ENCODE measurements at places on chromosomes 2 and 18. TPM values are rescaled to one million over a fixed set of nuclear protein-coding genes. Genes with fewer than 3 reads are reported as not detected.

DNA sequence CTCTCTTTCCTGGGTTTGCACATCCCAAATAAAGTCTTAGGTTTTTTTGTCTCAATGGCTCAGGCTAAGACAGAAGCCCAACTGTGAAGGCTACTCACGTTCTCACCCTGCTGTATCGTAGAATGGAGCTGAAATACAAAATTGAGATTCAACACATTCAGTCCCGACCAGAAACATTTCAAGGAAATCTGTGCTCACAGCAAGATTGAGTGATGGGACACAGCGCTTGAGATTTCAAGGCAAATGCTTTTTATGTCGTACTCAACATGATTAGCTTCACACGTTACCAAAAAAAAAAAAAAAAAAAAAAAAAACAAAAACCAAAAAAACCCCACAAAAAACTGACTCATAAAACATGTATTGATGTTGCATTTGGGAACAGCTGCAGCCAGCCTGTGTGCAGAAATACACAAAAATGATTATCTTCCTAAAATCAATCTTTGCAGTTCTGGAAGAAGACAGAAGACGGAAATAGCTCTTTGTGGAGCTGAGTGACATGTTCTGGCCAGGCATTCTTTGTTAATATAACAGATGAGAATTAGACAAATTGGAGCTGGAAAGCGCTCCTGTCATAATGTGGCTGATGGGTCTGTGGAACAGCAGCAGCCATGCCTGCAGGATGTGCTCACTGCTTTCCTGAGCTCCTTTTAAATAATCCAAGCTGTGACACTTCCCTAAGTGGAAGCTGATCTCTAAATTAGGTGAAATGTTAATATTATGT, 453.2 kb downstream of the LPIN1 start:
- DNase-seq = no peak

DNA sequence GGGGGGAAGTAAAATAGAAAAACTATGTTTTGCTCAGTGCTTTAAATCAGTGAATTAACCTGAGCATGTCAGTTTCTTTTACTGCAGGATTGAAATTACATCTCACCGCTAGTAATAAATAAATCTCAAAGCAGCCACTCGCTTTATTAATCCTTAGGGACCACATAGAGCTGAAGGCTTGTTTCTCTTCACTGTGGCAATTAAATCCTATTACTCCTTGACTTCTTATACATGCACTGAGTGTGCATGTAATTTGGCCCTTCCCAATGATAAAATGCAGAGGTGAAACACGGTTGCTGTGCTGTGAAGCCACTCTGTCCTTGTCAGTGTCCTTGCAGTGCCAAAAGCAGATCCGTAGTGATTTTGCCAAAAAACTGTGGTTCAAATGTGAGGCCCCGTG, 77.1 kb upstream of the RBM44 start:
- DNase-seq = no peak

GRCh38 chr18:23244401-23244800, 109.1 kb downstream of the CABLES1 start:
- no peak for DNase-seq

DNA sequence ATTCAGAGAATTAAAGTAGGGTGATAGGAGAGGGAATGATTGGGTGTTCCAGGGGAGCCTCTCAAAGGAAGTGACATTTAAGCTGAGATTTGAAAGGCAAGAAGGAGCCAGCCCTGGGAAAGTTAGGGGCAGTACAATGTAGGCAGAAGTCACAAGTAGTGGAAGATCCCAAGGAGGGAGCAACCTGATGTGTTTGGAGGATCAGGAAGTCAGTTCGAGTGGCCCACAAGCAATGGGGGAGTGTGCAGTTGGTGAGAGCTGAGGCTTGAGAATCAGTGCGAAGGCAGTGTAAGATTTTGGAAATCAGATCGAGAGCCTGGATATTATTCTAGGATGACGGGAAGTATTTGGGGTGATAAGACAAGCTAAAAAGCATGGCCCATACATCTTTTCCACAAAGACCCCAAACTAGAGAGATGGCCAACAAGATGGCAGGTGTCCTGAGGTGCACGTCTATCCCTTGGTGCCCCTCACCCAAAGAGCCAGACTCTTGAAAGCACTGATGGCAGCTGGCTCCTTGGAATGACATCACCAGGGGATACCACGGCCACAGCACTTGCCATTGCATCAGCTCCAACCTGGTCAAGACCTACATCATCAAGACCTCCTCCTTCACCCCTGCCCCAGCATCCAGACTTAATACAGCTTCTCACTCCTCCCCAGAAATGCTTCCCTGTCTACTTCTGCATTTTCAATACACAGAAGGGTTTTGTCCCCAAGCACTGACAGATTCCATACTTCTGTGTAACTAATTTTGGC, 127.3 kb downstream of the BCL2 start:
- no peak for DNase-seq

DNA sequence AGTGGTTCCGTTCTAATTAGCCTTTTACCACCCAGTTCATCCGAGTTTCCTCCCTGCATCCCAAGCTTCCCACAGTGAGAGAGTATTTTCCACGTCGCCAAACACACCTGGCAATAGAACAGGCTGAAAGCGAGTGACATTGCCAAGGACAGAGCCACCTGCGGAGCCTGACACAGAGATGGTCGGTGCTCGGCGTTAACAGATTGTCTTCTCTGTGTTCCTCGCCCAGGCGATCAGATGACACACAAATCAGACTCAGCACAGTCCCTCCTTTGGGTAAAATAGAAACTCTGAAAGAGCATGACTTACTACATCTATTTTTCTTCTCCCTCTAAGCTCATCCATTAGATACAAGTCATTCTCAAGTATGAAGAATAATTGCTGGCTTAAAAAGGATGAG, 107.7 kb downstream of the CD226 start:
- DNase-seq = no peak

- DNase-seq = no peak
These were observed 272.0 kb downstream of the MYCN start for GRCh38 chr2:16212321-16212720.

The G6PC2 gene
- total RNA-seq = not detected

The AKAIN1 gene
- 3.6 TPM for total RNA-seq

The KCNIP3 gene
- 6.9 TPM for total RNA-seq
